ENCODE measurements at places on chromosomes 1 and 21.

DNA sequence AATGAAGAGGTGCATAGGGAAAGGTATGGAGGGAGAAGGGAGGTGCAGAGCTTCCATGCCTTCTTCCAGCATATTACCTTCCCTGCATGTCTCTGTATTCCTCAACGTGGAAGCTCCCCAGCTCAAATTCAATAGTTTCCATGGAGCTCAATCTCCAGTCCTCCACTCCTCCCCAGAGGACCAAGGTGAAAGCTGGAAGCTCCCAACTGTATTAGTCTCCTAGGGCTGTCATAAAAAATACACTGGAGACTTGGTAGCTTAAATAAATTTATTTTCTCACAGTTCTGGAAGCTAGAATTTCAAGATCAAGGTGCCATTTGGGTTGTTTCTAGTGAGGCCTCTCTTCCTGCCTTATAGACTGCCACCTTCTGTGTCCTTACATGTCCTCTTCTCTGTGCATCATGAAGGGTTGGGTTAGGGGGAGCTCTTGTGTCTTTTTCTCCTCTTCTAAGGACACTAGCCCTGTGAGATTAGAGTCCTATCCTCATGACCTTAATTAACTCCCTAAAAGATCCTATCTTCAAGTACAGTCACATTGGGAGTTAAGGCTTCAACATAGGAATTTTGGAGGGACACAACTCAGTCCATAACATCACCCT, 21.9 kb upstream of the RABGGTB start:
- DNase-seq = no peak

- no peak for DNase-seq
Measured at GRCh38 chr1:147651466-147651865, 18.9 kb downstream of the ACP6 start.

- no peak for DNase-seq
Measured at GRCh38 chr1:203406446-203407045, 55.6 kb upstream of the FMOD start.

DNA sequence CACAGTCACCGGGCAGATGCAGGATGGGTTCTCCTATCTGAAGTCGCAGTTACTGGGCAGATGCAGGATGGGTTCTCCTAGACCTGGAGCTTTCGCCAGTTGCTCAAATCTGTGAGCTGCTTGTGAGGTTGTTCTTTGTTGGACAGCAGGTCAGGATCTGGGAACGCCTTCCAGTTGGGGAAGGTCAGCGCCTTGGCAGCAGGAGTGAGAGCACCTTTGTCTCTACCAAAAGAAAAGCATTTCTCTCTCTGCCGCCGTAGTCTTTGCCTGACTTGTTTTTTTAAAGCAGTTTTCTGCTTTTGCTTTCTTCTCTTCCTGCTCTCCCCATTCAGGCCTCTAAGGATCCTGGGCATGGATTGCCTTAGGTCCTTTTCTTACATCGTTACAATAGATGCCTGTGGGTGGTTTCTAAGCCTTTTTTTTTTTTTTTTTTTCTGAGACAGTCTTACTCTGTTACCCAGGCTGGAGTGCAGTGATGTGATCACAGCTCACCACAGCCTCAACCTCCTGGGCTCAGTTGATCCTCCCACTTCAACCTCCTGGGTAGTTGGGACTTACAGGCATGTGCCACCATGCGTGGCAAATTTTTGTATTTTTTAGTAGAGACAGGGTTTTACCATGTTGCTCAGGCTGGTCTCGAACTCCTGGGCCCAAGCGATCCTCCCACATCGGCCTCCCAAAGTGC, 15.7 kb downstream of the PEX14 start:
- no peak for DNase-seq

GRCh38 chr1:230308039-230308438, 118.1 kb downstream of the PGBD5 start:
- DNase-seq = peak; percentile 89

- no peak for DNase-seq
Measured at GRCh38 chr1:34619256-34619655, 135.6 kb upstream of the GJB5 start.

- peak; percentile 81 for DNase-seq
Measured at GRCh38 chr1:231387770-231388669, 34.1 kb downstream of the EGLN1 start.
